ENCODE measurements at places on chromosomes 13 and 19.
A peak's percentile ranks its signal among the peaks of the same experiment; 100 is the strongest.

GRCh38 chr13:43094901-43095300 lies 71.5 kb downstream of the DNAJC15 start:
- no peak for DNase-seq

DNA sequence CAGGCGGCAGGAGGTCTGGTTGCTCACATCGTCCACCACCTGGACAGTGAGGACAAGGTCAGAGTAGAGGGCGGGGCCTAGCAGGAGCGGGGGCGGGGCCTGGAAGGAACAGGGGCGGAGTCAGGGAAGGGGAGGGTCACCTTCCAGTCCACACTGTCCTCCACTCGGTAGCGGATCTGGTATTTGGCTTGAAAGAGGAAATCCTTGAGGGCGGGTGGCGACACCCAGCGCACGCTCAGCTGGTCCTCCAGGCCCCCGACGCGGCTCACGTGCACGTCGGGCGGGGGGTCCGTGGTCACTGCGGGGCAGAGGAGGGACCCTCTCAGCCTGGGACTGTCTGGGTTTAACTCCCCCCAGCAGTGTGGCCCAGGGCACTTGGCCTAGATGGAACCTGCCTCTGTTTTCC lies 8.2 kb downstream of the REX1BD start:
- no peak for DNase-seq

- DNase-seq, result no peak
Observed at GRCh38 chr19:36572593-36573019, 486 bp downstream of the ZNF529 start.

GRCh38 chr19:11887611-11888531 lies at the start of gene ZNF69:
TSS of gene ZNF69 (plus strand) at chr19:11887782. CDS start at chr19:11887924, 142 bp downstream.
- DNase-seq, result peak; percentile 59

DNA sequence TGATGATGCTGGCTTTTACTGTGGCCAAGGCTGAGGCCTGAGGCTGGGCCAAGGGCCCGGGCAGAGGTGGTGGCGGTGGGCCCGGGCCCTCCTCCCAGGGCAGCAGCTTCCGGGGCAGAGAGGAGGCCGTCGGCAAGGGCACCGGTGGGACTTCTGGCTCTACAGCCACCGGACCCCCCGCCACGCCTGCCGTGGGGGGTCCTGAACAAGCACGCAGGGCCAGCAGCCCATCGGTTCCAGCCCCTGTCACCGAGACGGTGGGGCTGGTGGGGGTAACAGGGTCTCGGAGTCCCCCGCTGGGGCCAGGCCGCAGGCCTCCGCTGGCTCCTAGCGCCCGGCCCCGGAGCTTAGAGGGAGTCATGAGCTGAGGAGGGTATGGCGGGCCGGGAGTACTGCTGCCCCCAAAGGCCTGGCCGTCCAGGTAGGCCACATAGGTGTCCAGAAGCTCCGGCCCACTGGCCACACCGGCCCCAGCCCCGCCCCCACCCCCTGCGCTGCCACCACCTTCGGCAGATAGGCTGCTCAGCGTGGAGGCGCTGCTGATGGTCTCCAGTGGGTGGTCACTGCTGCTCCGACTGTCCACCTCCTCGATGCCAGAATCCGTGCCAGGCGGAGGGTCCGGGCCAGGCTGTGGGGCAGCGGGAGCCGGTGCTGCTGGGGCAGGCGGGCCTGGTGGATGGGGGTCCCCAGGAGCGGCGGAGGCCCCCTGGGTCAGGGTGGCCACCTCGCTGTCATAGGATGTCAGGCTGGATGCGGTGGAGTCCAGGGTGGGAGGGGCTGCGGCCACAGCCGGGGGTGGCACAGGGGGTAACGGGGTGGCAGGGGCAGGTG lies 17.3 kb downstream of the C19orf81 start:
- no peak for DNase-seq

GRCh38 chr19:48113190-48113917 lies 2.7 kb upstream of the PLA2G4C start:
- DNase-seq, result peak; percentile 40

DNA sequence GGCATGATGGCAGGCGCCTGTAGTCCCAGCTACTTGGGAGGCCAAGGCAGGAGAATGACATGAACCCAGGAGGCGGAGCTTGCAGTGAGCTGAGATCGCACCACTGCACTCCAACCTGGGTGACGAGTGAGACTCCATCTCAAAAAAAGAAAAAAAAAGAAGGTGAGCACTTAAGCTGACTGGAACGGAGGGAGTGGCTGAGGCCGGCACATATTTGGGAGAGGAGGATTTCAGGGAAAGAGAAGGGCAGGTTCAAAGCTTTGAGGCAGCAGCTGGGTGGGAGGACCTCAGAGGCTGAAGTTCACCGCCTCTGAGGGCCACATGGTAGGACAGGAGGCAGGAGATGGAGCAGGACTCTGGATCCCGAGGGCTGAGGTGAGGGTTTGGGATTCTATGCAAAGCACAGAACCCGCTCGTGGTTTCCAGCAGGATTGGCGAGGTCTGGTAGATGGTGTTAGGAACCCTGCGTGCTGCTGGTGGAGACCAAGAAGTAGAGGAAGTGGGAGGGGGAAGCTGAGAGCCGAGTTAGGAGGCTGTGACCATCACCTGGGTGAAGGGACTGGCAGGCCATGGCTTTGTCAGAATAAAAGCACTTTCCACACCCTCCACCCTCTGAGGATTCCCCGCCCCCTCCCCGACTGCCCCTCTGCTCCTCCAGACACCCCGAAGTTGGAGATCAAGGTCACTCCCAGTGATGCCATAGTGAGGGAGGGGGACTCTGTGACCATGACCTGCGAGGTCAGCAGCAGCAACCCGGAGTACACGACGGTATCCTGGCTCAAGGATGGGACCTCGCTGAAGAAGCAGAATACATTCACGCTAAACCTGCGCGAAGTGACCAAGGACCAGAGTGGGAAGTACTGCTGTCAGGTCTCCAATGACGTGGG lies 8.4 kb downstream of the CD22 start:
- DNase-seq, result no peak

DNA sequence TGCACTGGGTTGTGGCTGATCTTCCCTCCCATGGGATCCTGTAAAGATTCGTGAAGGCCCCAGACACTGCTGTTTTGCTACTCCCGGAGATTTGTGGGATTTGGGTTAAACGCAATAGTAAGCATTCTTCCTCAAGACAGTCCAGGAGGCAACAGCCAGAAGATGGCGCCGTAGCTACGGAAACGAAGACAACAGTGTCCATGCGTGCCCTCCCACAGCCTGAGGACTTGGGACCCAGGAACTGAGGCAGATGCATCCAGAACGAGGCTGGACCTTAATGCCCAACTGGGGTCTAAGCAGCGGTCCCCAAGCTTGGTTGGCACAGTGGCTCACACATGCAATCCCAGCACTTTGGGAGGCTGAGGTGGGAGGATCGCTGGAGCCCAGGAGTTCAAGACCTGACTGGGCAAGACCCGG lies 57.6 kb upstream of the ZNF507 start:
- peak; percentile 14 for DNase-seq

- DNase-seq, result no peak
Observed at GRCh38 chr19:20479483-20479882, 86.1 kb downstream of the ZNF737 start.

DNA sequence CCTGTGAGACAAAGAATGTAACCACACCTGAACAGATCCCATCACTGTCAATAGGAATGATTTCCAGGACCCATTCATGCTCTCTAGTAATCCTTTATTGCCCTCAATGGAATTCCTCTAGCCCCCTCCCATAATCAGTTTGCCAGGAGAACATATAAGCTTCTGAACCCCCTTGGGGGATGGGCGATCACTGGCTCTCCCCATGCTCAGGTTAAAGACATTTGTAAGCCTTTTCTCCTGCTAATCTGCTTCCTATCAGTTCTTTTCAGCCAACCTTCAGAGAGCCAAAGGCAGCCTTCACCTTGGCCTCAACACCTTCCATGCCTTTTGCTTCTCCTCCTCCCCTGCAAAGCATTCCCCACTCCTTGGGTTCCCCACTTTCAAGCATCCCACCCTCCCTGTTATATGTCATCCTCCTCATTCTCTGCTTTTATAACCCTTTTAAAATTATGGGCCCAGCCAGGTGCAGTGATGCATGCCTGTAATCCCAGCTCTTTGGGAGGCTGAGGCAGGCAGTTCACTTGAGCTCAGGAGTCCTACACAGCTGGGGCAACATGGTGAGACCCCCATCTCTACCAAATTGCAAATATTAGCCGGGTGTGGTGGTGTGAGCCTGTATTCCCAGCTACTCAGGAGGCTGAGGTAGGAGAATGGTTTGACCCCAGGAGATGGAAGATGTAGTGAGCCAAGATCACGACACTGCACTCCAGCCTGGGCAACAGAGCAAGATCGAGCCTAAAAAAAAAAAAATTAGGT lies 12.4 kb downstream of the DPRX start:
- DNase-seq, result no peak

- no peak for DNase-seq
Observed at GRCh38 chr19:47512948-47513319, 1.9 kb downstream of the NAPA start.

GRCh38 chr13:27988520-27988919 lies at the start of gene URAD:
TSS of gene URAD (minus strand) at chr13:27988693. CDS start at chr13:27988637, 56 bp downstream.
- no peak for DNase-seq

DNA sequence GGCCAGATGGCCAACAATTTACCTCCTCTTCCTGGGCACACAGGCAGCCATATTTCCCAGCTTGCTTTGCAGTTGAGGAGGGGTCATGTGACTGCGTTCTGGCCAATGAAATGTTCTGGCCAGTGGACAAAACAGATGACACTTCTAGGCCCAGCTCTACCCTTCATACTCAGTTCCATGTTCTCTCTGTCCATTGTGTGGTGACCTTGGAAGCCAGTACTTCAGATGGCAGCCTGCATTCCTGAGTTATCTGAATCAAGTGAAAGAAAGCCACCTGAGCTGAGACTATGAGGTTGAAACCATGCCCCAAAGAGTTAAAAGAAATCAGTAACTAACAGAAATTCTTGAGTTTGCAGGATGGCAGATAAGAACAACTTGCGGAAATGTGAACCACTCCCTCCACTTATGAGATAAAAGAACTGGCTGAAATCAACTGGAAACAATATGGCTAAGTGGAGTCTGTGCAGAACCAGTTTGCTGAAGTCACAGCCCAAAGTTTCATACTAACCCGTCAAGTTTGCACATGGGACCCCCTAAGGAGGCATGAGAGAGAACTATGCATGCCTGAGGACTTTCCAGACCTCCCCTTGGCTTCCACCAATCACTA lies 8.1 kb downstream of the FAM187B start:
- no peak for DNase-seq

- no peak for DNase-seq
Observed at GRCh38 chr13:24618011-24618955, 61.9 kb upstream of the ATP12A start.

- DNase-seq, result no peak
Observed at GRCh38 chr19:44867578-44867977, 21.5 kb downstream of the NECTIN2 start.

DNA sequence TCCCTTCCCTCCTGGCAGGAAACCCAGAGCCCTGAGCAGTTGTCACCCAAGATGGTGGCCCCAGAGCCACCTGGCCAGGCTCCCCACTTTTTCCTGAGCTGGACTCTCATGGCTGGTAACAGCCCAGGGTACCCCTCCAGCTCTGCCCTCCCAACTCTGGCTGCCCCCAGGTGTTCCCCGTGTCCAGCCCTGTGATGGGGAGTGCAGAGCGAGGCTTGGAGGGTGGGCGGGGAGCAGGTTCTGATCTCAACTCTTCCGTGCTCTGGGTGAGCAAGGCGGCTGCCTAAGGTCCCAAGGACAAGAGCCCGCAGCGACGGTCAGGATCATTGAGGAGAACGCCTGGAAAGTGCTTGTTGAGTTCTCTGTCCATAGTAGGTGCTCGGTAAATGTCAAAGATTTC lies 54.7 kb upstream of the GAS6 start:
- no peak for DNase-seq

- no peak for DNase-seq
Observed at GRCh38 chr19:16032509-16033135, 43.7 kb upstream of the TPM4 start.

- no peak for DNase-seq
Observed at GRCh38 chr13:89865164-89866064, 1482.1 kb upstream of the MIR17HG start.

DNA sequence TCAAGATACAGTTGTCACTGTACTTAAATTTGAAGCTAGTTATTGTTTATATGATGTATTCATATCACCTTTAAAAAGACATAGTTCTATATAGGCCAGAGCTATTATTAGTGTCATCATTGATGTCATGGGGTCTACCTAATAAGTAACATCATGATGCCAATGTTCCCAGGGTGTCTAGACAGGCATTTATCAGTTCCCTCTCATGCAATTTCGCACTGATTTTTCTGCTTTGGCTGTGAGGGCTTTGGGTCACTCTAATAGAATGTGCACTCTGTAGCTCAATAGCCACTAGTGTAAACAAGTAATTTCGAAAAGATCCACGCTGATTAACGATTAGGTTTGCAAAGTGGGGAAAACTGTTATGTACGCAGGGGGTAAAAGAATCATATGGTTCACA lies 1651.3 kb downstream of the SLITRK5 start:
- DNase-seq, result no peak

DNA sequence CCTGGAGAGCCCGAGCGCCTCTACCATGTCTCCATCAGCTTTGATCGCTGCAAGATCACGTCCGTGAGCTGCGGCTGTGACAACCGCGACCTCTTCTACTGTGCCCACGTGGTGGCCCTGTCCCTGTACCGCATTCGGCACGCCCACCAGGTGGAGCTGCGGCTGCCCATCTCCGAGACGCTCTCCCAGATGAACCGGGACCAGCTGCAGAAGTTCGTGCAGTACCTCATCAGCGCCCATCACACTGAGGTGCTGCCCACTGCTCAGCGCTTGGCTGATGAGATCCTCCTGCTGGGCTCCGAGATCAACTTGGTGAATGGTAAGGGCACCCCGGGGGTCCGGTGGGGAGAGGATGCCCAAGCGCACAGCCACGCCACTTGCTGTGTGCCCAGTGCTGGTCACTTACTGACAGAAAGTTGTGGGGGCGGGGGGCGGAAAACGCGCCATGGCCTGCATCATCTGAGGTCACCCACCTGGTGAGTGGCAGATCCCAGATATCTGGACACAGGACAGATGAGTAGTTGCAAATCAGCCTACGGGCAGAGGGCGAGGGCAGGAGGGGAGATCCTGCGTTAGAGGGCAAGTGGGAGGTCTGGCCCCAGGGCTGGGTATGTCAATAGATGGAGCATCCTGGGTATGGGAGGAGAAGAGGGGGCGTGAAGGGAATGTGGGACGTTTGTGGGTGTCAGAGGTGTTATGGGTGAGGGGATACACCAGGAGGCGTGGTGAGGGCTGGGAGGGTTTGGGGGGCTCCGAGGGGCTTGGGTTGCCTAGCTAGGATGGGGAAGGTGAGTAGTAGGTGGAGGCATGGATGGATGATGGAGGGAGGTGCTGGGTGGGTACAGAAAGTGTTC lies 9.8 kb downstream of the ZSWIM4 start:
- DNase-seq, result no peak

Data from kidney glomerular epithelial cell (primary cell).